HS-5 (cell line): ENCODE measurements at places on chromosomes 12 and 14.

- DNase-seq = no peak
Measured at GRCh38 chr12:7221486-7221885, 32.0 kb downstream of the PEX5 start.

DNA sequence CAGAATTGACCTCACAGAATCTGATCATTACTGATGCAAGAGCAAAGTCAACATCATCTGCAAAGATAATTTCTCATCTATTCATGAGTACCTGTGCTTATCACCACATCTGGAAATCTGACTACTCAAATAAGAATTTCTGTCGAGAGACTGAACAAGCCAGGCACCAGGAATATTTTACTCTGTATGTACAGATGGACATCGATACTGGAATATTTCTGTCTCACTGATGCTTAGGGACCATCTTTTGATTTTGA is 105.2 kb downstream of the BICD1 start:
- no peak for DNase-seq

DNA sequence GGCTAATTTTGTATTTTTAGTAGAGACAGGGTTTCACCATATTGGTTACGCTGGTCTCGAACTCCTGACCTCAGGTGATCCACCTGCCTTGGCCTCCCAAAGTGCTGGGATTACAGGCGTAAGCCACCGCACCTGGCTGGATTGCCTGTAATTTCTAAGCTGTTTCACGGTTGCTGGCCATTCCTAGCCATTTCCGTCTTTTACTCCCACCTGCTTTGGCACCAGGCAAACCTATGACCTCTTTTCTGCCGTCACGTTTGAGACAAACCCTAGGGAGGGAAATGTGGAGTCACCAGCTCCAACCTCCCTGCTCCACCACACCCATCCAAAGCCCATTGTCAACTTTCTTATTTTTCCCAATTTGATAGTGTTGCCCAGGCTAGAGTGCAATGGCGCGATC is 1.2 kb downstream of the GPR132 start:
- DNase-seq = no peak

- DNase-seq = no peak
Measured at GRCh38 chr14:64782196-64782595, 78.0 kb downstream of the PLEKHG3 start.

DNA sequence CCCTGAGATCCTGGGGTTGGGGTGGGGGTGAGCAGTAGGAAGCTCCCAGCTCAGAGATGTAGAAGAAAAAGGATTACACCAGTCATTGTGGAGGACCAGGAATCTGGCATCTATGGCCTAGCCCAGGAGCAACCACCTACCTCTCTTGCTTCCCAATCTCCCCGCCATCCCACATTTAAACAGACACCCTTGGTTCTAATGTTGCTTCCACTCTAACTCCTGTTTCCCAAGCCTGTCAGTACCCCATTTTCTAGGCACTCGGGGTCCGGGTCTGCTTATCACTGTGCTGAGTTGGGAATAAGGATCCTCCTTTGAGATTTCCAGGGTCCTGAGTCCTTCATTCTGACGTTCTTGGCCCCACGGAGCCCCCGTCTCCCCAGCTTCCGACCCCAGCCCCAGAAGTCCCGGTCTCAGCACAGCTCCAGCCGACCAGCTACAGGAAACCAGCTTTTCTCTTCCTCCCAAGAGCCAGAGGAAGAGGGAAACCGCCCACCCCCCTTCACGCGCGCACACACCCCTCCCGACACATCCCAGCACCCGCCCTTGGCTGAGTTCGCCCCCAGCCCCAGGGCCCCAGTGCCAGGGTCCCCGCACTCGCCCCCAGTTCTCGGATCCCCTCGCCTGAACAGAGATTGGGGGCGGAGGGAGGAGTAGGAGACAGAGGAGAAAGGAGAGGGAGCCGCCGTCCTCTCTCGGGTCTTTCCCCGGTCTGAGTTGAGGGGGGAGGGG is 1.2 kb downstream of the ITGA5 start:
- no peak for DNase-seq

GRCh38 chr14:104749111-104749649 is 3.8 kb upstream of the SIVA1 start:
- DNase-seq = no peak

DNA sequence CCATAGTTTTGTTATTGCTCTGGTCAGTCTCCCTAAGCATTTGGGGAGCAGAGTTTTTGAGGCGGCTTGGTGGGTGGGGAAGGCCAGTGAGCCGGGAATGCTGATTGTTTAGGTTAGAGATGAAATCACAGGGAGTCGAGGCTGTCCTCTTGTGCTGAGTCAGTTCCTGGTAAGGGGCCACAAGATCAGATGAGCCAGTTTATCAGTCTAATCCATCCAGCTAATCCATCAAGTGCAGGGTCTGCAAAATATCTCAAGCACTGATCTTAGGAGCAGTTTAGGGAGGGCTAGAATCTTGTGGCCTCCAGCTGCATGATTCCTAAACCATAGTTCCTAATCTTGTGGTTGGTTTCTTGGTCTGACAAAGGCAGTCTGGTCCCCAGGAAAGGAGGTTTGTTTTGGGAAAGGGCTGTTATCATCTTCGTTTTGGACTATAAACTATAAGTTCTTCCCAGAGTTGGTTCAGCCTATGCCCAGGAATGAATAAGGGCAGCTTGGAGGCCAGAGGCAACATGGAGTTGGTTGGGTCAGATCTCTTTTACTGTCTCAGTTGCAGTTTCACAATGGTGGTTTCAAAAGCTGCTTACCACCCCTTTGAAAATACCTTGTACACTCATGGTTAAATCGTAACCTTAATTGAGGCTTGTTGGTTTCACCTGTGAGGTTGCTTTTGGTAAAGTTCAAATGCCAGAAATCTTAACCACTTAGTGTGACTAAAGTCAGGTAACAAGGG is 33.6 kb upstream of the HIGD1C start:
- no peak for DNase-seq

GRCh38 chr12:29722164-29722563 is 61.6 kb downstream of the TMTC1 start:
- DNase-seq = no peak

- no peak for DNase-seq
Measured at GRCh38 chr14:100967930-100968329, 64.4 kb upstream of the RTL1 start.

DNA sequence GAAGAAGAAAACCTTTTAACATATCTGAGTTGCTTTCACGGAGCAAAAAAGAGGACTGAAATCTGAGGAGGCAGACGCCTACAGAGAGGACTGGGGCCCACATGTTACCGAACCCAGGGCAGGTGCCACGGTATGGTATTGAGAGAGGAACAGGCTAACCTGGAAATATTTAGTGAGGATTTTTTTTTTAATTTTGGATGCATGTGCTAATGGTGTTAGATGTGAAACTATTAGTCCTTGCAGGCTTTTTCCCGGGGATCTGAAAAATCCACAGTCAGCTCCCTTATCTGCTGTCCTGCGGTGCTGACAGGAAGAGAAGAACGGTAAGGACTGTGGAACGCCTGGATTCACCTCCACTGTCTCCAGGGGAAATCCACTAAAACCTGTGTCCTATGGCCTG is 819.7 kb downstream of the TMEM121 start:
- no peak for DNase-seq

- no peak for DNase-seq
Measured at GRCh38 chr14:66421990-66422946, 63.9 kb upstream of the CCDC196 start.

DNA sequence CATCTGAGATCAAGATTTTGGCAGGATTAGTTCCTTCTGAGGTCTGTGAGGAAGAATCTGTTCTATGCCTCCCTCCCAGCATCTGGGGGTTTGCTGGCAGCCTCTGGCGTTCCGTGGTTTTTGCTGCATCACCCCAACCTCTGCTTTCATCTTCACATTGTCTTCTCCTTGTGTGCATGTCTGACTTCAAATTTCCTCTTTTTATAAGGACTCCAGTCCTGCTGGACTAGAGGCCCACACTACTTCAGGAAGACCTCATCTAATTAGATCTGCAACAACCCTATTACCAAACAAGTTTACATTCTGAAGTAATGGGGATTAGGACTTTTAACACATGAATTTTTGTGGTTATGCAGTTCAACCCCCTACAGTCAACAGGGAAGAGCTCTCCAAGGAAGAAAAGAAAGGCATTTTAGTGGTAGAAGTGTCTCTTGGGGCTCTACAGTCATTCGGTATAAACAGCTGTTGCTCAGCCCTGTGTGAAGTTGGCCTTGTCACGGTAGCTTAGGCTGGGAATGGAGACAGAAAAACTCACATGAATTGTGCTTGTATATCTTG is 89.7 kb downstream of the CAND1 start:
- DNase-seq = peak; percentile 42

GRCh38 chr12:54956818-54957641 is 27.5 kb downstream of the TESPA1 start:
- no peak for DNase-seq

DNA sequence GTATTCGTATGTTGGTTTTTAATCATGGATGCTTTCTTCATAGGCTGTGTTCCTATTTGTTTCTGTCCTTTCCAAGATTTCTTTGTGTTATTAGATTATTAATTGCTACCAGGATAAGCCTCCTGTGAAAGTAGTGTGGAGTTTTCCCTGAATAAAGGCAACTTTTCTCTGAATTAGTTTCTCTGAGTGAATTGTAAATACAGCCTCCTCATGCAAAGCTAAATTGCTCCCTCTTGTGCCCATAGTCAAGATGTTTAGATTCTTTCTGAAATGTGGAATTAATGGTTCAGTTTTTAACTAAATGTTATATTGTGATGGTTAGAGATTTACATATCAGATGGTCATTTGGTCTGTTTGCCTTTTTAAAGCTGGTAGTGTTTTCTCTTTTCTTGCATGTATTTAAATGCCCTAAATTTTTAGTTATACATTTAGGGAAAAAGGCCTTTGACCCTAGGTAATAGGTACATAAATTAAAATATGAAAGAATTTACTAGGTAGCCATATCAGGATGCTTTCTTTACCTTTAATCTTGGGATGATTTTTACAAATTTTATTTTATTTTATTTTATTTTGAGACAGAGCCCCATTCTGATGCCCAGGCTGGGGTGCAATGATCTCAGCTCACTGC is 8.9 kb downstream of the APAF1 start:
- no peak for DNase-seq

DNA sequence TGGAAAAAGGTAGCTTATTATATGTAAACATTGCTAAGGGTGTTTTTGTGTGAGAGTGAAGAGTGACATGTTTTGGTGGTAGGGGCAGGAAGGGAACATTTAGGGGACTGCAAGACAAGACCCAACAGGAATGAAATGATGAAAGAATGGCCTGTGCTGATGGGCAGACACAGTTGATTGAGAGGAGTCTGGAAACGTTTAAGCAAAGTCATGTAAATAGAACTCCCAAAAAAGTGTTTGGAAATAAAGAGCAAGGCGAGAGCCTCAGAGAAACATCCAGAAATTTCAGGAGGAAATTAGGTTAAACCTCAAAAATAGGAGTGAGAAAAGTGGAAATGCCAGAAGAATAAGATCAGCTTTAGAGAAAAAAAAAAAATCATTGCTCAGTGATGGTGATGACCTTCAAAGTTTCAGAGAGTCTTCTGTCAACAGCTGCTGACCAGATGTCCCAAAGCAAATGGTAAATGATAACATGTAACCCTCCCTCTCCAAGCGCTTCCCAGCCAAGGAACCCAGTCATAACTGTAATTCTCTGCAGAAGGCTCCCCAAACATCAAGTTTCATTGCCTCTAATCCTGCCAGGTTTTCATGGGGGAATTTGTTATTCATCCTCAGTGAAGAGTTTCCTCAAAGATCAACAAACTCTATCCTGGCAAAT is 223.2 kb upstream of the FAR2 start:
- DNase-seq = peak; percentile 78

- no peak for DNase-seq
Measured at GRCh38 chr12:73892201-73892600, 645.4 kb upstream of the ATXN7L3B start.

DNA sequence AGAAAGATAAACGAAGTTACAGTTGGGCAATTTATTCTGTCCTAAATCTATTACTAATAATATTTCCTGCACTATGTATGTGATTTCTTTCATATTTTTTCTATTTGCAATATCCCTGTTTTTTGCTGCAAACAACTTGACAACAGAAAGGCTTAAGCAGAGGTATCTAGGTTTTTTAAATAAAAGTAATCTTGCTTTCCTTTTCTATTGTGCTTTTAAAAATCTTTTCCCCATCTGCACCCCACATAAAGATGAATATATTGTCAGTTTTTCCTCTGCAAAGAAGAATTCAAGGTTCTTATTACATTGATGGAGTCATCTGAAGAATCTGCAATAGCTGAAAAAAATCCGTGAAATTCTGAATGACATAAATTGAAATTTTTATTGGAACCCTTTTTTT is 502 bp upstream of the RALGAPA1 start:
- no peak for DNase-seq

- DNase-seq = peak; percentile 93
Measured at GRCh38 chr12:64461634-64462414, 9.9 kb downstream of the TBK1 start.

DNA sequence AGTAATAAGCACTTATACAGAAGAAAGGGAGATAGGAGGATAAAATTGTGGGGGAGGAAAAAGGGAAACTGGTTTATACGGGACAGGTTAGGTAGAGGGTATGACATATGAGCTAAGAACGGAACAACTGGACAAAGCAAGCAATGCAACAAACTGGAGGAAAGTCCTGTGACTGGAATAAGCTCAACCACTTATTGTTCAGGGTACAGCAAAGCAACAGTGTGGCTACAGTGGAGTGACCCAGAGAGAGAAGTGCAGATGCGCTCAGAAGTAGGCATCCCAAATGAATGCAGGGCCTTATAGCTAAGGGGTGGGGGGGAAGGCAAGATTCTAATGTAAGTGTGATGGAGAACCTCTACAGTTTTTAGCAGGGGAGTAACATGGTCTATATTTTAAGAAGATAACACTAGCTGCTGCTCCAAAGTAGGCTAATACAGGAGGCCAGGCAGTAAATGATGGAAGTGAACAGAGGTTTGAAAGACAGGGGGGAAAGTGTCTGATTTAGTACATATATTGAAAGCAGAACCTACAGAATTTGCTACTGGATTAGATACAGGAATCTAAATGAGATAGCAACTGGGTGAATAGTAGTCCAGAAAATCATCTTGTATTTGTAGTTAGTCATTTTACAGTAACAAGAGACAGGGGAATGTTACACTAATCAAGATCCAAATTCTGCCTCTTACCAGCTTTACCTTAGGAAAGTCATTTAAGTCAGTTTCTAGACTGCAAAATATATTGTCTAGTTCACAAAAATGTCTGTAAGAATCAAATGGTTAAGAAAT is 3.3 kb downstream of the UBE2N start:
- DNase-seq = no peak

GRCh38 chr12:47816403-47817271 is 3.1 kb downstream of the HDAC7 start:
- DNase-seq = no peak

DNA sequence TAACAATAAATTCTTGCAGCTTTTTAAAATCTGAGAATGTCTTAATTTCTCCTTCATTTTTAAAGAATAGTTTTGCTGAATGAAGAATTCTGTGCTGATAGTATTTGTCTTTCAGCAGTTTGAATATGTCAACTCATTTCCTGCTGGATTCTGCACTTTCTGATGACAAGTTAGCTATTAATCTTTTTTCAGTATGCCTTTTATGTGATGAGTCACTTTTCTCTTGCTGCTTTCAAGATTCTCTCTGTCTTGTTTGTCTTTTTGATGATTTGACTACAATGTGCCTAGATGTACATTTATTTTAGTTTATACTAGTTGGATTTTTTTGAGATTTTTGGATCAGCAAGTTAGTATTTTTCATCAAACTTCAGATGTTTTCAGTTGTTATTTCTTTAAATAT is 87.9 kb upstream of the AVPR1A start:
- DNase-seq = no peak

- no peak for DNase-seq
Measured at GRCh38 chr14:77000340-77001270, 27.9 kb downstream of the IRF2BPL start.

- DNase-seq = no peak
Measured at GRCh38 chr12:107486140-107486892, 199.3 kb upstream of the PWP1 start.

- DNase-seq = no peak
Measured at GRCh38 chr14:50371546-50371945, 25.1 kb downstream of the CDKL1 start.
